RWPE1 (cell line): ENCODE measurements at places on chromosomes 6 and 20.

- no peak for DNase-seq
Observed at GRCh38 chr6:6591778-6592465, 3.4 kb downstream of the LY86 start.

DNA sequence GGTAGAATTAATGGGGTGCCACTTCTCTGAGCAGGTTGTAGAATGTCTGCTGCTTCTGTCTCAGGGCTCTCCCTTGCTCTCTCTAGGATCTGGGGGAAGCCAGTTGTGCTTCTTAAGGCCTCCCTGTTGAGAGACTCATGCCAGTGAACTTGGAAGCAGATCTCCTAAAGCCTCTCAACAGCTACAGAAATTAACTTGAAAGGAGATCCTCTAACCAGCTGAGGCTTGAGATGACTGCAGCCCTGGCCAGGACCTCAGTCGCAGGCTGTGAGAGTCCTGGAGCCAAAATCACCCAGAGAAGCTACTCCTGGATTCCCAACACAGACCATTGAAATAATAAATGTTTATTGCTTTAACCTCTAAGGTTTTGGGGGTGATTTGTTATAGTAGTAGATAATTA, 180.2 kb upstream of the MARCKS start:
- no peak for DNase-seq

DNA sequence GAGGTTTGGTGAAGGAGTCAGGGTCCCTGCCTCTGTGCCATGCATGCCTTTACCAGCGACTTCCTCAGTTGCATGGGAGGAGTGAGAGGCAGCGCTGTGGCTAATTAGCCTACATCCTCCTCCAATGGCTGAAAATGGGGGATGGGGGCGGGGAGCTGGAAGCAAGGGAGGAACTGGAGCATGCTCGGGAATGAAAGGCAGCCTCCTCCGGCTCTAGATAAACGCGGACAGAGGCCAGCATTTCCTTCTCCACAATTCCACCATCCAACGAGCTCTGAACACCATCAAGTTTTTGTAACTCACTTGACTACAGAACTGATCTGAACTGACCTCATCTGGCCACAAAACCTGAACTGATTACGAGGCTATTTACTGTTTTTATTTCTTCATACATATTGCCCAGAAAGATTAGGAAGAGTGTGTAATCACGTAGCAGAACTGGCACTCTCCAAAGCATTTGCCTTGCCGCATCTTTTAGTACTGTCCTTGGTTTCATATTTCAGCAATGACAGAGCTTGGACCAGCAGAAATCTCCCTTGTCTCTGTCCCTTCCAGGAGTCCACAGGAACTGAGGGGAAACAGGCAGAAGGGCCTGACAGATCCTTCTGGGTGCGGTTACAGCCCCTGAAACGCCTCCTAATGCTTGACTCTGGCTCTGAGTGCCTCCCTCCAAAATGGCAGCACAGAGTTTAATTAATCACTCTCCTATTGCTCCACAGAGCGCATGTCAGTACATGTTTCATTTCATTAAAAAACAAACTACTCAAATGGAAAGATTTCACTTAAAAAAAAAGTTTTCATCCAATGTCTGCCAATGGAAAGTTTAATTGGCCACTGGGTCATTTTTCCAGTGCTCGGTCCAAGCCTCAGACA, 58.2 kb upstream of the TRAF3IP2 start:
- no peak for DNase-seq

DNA sequence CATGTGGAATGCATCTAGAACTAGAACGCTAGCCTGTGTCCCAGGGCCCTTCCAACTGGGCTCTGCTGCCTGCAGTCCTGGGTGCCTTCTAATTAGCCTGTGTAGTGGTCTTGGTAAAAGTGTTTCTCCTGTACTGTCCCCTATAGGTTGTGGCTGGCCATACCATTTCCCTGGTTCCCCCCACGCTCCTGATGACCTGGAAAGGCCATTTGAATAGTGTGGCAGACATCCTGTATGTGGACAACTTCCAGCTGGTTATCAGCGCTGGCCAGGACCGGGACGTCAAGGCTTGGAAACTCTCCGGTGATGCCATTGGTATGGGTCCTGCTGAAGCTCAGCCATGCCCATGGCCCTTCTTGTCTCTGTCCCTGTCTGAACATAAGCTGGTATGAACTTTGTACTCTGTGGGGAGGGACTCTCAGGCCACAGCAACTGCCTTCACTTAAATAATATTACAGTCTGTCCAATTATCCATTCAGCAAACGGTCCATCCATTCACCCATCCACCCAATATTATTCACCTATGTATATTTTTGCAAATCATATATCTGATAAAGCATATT, 60.7 kb downstream of the SUN5 start:
- no peak for DNase-seq

DNA sequence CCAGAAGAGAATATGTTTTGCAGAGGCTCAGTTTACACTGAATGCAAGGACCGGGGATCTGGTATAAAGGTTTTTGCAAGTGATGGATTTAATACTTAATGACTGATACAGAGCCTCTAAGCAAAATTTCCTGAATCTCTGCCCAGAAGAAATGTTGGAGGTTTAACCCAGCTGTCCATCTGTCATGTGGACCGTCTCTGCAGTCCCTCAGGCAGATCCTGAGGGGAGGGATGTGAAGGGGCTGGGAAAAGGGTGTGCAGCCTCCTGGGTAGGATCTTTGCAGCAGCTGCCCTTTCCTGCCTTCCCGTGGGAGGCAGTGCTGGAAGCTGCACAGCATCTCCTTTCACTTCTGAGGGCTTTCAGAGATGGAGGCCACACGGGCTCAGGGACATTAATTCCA, 207.0 kb downstream of the SLC24A3 start:
- no peak for DNase-seq

DNA sequence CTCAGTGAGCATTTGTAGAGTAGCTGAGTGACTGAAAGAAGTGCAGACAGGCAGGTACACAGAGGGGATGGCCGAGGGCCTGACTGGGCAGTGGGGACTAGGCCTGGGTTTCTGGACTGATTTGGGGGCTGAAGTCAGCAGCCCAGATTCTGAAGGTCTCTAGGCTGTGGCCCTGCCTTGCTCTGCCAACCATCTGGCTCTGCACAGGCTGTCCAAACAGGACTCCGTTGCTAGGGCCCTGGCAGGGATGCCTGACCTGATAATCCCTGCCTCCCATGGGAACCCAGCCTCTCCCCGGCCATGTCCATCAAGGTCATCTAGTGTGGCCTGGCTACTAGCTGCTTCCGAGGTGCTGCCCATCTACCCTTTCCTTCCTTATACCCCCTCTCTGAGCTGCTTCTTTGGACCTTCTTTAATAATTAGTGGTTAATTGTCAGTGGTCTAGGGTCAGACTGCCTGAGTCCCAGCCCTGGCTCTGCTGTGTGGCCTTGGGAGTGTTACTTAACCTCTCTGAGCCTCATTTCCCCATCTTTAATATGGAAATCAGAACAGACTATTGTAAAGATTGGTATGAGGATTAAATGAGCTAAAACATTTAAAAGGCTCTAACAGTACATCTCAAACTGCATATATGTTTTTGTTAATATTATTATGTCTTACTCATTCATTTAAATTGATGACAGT, 137.9 kb downstream of the VEGFA start:
- DNase-seq = no peak
